ENCODE measurements at places on chromosomes 5 and 9.

GRCh38 chr9:126860757-126861466 is 473 bp downstream of the ZBTB34 start:
- DNase-seq: no peak

- no peak for DNase-seq
Measured at GRCh38 chr5:52859628-52860027, 71.9 kb downstream of the ITGA1 start.

GRCh38 chr5:26148569-26149107 is 889.7 kb downstream of the CDH9 start:
- DNase-seq: no peak

DNA sequence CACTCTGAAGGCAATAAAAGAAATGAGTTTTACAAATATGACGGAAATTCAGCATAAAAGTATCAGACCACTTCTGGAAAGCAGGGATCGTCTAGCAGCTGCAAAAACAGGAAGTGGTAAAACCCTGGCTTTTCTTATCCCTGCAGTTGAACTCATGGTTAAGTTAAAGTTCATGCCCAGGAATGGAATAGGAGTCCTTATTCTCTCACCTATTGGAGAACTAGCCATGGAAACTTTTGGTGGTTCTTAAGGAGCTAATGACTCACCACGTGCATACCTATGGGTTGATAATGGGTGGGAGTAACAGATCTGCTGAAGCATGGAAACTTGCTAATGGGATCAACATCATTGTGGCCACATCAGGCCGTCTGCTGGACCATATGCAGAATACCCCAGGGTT is 93.5 kb upstream of the RGMB start:
- DNase-seq: no peak

DNA sequence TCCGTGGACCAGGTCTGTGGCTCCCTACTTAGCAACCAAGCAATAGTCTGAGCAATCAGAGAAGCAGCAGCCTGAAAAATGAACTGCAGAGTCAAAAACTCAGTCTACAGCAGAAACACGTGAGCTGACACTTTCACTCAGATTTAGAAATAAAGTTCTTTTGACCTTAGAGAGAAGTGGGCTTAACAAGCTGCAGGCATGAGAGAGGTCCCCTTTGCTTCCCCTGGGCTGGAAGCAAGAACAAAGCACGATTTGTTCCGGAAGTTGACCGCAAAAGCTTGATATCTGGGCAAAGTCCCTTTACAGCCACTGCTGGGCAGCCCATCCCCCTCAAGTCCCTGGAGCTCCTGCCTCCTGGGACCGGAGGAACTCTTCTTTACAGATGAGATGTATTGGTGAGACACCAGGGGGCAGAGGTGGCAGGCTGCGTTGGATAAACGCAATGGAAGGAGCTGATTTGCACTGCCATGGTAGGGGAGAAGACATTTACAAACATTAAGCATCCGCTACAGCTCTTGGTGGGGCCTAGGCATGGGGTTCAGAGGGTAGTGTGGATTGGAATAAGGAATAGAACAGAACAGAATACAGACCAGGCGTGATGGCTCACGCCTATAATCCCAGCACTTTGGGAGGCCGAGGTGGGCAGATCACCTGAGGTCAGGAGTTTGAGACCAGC is 5.8 kb upstream of the SOWAHA start:
- DNase-seq: no peak

GRCh38 chr9:113755433-113755832 is 120.7 kb upstream of the ZNF618 start:
- no peak for DNase-seq

GRCh38 chr5:5932824-5933223 is 445.5 kb downstream of the MED10 start:
- DNase-seq: no peak

- peak; percentile 63 for DNase-seq
Measured at GRCh38 chr9:83473488-83473971, 64.7 kb downstream of the FRMD3 start.

- no peak for DNase-seq
Measured at GRCh38 chr5:69276422-69277174, 41.9 kb downstream of the CDK7 start.

GRCh38 chr5:902129-902916 is 9.6 kb downstream of the TRIP13 start:
- DNase-seq: no peak

DNA sequence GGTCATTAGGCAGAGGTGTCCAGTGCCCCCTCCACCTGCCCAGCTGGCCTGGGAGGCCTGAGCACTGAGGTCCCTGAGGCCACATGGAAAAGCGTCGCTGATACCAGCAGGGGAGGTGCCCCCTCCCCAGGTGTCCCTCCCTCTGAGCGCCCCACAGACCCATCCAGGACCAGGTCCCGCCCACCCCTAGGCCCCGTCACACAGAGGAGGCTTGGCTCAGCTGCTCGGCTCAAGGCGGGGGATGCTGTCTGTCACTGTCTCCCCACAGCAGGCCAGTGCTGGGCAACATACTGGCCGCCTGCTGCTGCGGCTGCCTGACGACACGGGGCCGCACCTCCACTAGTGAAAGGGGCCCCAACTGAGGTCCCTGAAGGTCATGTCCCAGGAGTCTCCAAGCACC is 71.7 kb downstream of the VAV2 start:
- no peak for DNase-seq

DNA sequence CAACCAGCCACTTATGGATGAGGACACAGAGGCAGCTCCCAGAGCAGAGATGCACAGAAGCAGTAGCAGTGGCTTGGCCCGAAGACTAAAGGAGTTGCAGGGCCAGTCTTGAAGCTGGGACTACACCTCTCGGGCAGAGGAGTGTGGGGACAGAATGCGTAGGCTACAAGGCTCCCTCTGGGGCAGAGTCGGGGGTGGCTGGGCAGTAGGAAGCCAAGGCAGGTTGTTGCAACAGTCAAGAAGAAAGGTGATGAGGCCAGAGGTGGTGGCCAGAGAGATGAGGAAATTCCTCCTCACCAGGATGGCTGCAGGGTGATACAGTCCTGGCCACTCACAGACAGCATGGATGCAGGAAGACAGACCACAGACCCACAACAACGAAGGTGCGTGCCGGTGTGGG is 4.9 kb upstream of the N4BP3 start:
- no peak for DNase-seq

GRCh38 chr9:136626740-136627642 is 35.7 kb upstream of the EGFL7 start:
- no peak for DNase-seq

DNA sequence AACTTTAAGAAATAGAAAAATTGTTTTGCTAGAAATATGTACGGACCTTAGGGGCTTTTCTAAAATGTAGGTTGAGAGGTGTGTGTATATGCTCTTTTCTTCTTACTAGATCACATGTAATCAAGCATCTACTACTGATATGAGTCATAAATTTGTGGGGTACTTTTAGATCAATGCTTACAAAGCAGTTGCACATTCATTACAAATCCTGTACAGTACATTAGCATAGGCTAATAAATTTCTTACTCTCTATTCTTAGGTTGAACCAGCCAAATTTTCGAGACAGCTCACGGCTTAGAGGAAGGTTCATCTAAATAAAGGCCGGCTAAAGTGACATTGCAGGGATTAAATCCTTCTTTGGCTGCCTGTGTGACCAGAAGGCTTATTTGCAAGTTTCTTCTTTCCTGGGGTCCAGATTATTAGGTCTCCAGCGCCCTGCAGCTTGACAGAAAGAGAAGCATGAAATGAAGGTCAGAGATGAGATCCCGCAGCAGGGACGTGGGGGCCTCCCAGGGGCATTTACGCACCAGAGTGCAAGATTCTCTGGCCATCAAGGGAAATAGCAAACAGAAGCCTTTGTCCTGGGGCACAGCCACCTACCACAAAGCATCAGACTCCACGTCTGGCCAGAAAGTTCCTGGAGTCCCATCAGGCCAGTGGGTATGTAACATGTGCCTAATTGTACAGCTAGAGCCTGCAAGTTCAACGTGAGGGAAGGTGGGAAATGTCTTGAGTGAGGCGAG is 53.0 kb downstream of the NIM1K start:
- no peak for DNase-seq

DNA sequence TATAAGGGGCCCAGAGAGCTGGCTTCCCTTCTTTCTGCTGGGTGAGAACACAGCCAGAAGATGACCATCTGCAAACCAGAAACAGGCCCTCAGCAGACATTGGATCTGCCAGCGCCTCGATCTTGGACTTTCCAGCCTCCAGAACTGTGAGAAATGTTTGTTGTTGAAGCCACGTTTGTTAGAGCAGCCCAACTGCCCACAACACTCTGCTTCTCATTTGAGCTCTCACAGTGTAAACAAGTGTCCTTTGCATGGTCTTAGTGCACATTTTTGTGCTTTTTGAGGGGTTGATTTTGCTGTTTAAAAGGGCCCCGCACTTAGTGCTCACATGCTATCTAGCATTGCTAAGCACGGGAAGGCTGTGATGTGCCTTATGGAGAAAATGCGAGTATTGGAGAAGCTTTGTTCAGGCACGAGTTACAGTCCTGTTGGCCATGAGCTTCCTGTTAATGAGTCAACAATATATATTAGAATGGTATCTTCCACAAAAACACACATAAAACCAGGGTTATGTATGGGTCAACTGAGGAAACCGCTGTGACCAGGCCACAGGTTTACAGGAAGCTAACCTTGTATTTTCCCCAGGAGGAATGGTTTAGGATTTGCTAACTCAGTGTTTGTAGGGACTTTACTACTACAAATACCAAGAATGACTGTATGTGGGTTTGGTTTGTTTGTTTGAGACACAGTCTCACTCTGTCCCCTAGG is 11.9 kb downstream of the CMBL start:
- no peak for DNase-seq

DNA sequence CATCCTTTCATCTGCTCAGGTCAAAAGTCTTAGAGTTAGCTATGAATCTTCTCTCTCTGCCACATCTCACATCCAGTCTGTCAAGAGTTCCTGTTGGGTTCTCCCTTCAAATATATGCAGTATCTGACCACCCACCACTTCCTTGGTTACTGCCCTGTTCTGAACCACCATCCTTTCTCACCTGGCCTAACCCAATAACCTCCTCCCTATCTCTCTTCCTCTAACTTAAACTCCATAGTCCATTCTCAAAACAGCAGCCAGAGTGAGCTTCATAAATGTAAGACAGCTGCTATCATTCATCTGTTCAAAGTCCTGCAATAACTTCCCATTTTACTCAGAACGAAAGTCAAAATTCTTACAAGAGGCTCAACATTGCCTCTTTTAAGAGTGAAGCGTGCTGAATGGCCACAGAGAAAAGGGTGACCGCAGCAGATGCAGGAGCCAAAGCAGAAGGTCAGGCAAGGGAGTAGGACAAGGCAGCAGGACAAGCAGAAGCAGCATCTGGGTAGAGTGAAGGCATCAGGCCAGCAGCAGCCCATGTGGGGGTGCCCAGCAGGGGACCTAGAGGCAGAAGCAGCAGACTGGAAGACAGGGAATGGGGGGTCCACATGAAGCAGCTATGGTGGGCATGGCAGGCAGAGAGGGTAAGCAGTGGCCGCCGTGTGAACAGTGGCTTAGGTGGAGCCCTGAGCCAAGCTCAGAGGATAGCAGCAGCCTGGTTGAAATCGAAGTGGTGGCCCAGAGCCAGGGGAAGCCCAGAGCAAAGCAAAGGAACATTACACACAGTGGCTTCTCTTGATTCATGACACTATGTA is 39.3 kb upstream of the CDC42SE2 start:
- peak; percentile 93 for DNase-seq

- no peak for DNase-seq
Measured at GRCh38 chr5:40235471-40236400, 444.0 kb upstream of the PTGER4 start.

- no peak for DNase-seq
Measured at GRCh38 chr9:79353856-79354520, 217.8 kb upstream of the TLE4 start.

- no peak for DNase-seq
Measured at GRCh38 chr5:36891266-36891665, 14.7 kb downstream of the NIPBL start.

GRCh38 chr9:33225319-33226147 is 14.4 kb upstream of the SPINK4 start:
- peak; percentile 84 for DNase-seq

DNA sequence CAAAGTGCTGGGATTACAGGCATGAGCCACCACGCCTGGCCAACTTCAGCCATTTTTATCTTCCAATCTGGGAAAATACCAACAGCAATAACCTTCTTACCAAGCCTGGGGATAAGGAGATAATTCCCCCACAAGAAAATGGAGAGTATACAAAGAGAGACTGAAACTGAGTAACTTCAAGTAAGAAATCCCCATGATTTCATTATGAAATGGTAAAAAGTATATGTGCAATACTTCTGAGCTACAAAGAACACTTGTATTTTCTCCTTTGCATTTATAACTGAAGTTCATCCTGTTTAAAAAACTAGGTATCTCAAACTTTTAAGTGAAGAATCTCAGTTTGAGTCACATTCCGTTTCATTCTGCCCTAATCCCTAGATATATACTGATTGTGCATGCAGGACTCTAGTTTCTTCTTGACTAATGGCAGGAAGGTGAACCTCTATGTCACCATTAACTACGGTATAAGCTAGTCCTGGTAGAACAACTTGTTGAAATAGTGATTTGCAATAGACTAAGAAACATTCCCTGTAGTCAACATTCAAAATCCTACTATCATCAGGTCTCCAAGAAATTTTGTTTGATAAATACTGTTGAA is 2071.4 kb downstream of the MAT2B start:
- no peak for DNase-seq

DNA sequence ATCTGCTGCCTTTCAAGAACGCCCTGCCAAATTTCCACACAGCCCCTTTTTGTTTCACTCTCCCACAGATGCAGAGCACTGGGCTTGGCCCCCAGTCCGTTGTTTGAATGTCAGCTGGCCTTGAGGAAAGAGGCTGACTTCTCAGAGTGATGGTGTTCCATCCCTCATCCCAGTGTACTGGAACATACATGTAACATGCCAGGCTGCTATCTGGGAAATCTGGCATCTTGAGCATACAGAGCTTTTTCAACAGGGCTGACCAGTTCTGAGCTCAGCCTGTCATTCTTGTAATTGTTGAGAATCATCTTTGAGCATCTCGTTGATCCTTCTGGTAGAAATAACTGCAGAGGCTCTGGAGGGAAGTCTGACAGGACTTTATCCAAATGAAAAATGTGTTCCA is 2.8 kb downstream of the GALNT10 start:
- no peak for DNase-seq

DNA sequence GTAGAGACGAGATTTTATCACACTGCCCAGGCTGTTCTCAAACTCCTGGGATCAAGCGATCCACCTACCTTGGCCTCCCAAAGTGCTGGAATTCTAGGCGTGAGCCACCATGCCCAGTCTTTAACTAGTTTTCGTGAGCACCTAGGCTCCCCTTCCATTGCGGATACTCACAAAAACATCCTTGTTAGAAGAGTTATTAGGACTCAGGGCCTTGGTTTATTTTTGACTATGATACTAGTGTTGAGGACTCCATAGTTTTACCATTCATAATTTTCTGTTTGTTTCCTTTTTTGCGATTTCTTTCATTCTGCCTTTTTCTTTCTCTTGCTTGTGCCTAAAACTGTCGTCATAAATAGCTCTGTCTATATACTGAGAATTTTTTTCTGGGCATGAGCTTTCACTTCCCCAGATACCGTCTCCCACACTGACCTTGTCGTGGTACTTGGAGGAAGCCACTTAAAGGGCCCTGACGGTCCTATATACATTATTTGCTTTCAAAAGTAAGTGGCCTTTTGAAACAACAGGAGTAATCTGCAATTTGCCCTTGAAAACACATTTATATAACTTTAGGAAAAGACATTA is 5.2 kb downstream of the F2R start:
- peak; percentile 77 for DNase-seq

- no peak for DNase-seq
Measured at GRCh38 chr9:136010176-136010575, 49.0 kb upstream of the UBAC1 start.
